Stimulated activated CD8-positive, alpha-beta memory T cell treated with anti-CD3 and anti-CD28 coated beads, Interleukin-7, amount 100 ng/mL, for 48 hours (primary cell): ENCODE measurements at places on chromosomes 5 and 9.

- DNase-seq = no peak
These were observed 466.9 kb downstream of the DMRTA1 start for GRCh38 chr9:22913518-22913917.

DNA sequence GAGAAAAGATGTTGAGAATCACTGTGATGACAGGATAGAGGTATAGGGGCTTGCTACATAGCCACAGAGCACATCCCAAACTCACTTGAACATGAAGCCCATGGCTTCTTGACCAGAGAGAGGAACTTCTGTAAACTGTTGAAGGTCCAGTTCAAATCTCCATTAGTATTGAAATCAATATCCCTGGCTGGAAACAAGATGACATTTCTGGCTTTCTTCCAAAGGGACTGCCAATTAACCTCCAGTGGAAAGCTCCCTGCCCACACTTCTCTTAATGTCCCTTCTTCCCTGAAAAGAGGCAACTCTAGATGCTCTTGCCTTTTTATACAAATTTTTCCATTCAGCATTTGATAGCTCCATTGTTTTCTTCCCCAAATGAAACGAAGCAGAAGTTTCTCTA lies 612.1 kb downstream of the EBF1 start:
- no peak for DNase-seq

DNA sequence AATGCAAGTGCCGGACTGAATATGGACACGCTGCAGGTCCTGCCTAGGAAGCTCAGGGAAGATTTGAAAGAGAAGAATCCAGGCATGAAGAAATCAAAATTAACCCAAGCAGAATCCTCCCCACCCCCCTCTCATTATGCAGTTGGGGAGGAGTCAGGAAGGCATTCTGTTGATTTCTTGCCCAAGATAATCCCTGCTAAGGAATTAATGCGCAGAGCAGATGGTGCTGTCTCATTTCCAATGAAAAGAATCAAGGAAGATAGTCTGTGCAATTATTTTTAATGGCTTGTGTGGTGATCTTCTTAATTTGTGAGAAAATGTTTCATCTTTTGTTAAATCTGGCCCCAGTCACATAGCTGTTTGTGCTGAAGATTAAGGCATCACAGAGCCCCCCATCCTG lies 145.0 kb downstream of the ZNF462 start:
- DNase-seq = no peak

DNA sequence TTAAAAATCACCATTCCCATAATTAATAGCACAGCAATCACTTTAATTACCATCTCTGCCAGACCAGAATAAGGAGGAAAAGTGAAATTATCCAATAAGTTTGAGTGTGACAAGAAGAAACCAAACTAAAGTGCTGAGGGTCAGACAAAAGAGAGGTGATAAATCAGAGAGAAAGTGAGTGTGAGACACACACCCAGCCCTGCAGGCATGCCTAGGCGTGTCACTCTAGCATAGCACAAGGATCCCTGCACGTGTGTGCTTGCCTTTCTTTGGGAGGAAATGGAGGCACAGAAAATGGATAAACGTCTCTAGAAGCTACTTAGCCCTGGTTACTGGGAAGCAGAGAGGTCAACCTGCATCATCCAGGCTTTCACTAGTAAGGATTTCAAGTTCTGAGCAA lies 56.2 kb downstream of the SEMA6A start:
- DNase-seq = no peak

DNA sequence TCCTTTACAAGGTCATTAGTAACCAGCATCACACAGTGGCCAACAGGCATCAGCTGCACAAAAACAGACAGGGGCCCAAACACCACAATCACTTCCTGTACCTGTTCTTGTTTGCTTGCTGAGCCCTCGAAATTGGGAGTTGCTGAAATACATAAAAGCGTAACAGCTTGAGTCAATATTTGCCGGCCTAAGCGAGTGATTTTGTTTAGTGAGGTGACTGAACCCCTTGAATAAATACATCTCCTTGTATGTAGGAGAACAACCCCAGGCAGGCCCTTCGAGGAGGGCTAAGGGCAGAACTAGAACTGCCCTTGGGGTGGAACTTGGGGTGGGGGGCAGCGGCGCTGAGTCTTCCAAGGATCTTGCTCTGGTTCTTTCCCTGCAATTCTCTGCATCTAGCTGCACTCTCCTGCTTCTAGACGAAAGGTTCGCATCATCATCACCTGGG lies 502.5 kb downstream of the RASEF start:
- no peak for DNase-seq

DNA sequence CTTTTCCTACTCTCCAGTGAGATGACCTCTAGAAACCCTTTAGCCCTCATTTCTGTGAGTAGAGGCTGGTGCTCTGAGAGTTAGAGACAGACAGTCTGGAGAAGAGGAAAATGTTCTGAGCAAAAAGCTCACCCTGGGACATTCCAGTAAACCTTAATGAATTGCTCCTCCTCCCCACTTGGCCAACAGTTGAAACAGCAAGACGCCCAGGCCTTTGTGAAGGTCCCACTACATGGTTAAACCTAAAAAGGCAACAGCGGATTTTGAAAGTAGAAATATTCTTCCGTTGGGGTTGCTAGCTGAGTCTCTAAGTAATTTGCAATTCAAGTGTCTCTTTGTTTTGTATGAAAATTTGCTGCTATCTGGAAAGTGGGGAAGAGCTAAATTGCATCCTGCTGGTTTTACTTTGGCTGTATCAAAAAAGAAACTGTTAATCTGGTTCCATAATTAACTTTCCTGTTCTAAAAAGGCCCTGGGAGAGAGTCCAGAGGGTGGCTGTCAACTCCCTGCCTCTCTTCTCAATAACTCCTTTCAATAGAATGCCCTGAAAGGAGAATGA lies 63.8 kb downstream of the ATP10B start:
- no peak for DNase-seq

- DNase-seq = no peak
These were observed 43.0 kb downstream of the ACTBL2 start for GRCh38 chr5:57439601-57440000.

- DNase-seq = no peak
These were observed 165.1 kb upstream of the SLC30A5 start for GRCh38 chr5:68928617-68929302.
